Liver (tissue), 10 donors: ENCODE measurements at places on chromosomes 16 and 17.

- no peak for DNase-seq
These were observed 21.8 kb downstream of the CDH8 start for GRCh38 chr16:62014319-62014923.

- no peak for DNase-seq
These were observed 11.5 kb downstream of the NUP93 start for GRCh38 chr16:56741399-56741798.

- DNase-seq = no peak
These were observed 12.9 kb downstream of the G6PC1 start for GRCh38 chr17:42913522-42913921.

DNA sequence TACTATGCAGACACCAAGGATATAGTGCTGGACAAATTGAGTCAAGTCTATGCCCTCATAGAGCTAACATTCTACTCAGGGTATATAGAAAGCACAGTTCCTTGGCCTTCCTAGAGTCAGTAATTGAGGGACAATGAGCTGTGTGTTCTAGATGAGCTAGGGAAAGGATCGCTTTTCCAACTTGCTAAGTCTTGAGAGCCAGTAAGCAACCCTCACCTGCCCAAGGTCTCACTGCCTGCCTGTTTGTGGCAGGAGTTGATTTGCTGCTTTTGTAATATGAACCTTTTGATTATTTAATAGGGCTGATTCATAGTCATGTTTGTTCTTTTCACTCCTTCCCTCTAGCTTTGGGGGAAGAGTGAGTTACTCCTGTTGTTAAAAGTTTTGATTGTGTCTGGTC, 6.5 kb downstream of the DDX42 start:
- no peak for DNase-seq

- no peak for DNase-seq
These were observed 109.3 kb upstream of the METRNL start for GRCh38 chr17:82970067-82970466.

- no peak for DNase-seq
These were observed 280.0 kb downstream of the SOX9 start for GRCh38 chr17:72400863-72401262.

- no peak for DNase-seq
These were observed 46.9 kb downstream of the RMI2 start for GRCh38 chr16:11392041-11392581.

GRCh38 chr17:2312736-2313135, 9.0 kb downstream of the SRR start:
- no peak for DNase-seq

DNA sequence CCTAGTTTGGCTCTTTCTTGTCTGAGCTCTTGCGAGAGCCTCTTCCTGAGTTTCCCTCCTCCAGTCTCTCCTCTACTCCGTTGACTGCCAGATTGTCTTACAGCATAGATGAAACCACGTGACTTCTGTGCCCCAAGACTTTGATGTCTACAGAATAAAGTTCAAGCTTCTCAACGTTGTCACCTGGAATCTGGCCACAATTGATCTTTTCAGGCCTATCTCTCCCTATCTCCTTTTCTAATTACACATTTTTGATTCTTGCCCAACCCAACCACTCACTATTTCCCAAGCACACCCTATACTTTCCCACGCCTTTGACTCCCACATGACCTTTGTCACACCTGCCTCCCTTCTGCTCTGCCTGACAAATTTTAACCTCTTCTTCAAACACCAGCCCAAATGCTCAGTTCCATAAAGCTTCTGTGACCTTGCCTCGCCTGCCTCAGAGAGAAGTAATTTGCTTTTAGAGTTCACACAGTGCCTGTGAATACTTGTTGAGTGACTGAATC, 52.4 kb upstream of the PMFBP1 start:
- no peak for DNase-seq

DNA sequence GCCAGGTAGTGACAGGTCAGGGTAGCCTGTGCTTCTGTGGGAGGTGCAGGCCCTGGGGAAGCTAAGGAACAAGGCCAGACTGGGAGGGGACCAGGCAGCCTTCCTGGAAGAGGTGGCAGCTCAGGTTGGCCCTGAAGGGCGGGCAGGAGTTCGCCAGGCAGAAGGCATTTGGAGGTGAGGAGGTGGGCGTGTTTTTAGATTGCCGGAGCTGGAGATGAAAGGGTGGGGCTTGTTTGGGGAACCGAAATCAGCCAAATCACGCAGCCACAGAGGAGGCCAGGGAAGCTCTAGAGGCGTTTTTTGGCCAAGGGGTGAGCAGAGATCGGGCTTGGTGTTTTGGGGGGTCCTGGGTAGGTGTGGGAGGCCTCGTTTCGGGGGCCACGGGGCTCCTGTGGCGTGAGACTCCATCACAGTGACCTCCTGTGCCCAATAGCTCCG, 7.6 kb downstream of the ADCY7 start:
- DNase-seq = no peak

DNA sequence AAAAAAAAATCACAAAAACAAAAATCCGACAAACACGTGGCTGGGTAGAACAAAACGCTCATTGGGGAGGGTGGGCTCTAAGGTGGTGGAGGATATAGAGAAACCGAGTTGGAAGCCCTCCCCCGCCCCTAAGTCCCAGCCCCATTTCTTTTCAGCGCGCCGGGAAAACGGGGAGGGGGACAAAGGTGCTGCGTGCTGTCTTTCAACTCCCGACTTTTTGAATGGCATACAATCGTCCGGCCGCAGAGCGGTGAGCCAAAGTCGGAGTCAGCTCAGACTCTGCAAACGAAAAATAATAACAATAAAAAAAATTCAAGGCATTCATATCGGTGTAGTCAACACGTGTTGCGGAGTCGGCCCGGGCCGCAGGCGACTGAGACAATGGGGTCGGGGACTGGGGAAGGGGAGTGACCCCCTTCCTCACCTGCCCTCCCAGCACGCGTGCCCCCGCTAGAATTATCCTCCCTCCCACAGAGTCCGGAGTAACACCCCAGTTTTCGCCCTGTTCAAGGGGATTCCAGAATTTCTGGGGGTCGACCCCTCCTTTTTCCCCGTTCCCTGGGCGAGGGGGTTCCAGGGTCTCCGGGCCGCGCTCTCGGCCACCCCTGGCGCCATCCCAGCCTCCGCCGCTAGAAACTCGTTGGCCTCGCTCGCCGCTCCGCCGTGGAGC, 1.7 kb upstream of the IGF2BP1 start:
- DNase-seq = peak; percentile 57

DNA sequence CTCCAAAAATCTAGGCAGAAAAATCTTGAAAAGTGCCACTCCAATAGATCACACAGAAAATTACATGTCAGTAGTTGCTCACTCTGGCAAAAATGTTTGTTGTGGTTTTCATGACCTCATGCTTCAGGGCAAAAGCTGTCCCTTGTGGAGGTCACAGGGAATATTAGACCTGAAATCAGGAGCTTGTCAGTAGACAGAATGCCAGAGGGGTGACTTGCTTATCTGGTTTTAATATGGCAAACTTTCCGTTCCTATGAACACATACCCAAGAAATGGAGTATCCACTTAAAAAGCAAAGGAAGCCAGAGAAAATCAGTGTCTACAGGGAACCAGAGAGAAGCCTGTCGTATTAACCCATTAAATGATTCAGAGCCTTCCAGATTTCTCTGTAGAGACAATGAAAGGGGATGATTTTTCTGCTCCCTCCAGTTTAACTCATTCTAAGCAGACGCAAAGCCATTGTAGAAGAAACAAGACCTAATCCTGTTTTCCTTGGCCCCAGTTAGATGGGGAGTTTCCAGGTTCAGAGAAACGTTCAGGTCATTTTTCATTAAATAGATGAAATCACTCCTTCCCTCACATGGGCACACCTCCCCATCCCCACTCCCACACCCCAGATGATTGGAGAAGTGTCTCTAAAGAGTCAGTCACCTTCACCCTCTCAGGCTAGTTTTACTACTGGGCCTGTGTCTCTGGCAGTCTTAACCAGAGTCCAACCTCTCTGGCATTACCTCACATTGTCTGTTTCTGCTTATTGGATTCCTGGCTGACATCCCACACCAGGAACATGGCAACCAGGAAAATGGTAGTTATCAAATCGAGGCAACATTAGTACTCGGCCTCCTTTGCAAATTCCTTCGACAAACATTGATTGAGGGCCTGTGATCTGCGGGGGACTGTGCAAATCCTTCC, 6.0 kb downstream of the SOX9 start:
- no peak for DNase-seq

GRCh38 chr17:54738496-54738895, 162.2 kb upstream of the TOM1L1 start:
- no peak for DNase-seq

GRCh38 chr17:1002771-1003555, 6.0 kb downstream of the TIMM22 start:
- DNase-seq = no peak

DNA sequence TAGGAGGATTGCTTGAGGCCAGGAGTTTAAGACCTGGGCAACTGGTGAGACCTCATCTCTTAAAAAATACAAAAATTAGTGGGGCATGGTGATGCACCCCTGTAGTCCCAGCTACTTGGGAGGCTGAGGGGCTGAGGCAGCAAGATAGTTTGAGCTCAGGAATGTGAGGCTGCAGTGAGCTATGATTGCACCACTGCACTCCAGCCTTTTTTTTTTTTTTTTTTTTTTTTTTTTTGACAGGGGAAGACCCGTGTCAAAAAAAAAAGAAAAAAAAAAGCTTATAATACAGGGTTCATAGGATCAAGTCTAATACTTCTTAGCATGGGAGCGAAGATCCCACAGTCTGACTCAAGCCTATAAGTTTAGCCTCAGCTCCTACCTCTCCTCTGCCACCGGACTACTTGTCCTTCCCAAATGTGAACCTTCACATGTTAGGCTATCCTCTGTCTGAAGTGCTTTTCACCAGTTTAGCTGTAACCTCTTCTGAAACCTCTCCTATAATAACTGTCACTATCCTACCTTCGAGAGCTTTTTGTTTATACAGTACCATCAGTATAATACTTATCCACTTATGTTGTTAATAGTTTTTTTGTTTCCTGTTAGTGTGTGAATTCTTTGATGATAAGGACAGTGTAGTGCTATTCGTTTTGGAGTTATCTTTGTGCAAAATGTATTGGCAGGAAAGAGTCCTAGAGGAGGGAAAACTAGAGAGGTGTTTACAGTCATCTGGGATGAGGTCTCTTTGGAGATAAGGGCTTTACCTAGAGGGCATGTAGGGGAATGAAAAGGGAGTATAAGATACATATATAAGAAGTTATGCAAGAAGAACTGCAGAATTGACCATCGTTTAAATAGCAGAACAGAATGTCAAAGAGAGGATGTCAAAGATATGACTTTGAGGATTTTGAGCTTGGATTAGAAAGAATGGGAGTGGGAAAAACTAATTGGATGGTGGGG, 15.5 kb downstream of the CPD start:
- DNase-seq = no peak

DNA sequence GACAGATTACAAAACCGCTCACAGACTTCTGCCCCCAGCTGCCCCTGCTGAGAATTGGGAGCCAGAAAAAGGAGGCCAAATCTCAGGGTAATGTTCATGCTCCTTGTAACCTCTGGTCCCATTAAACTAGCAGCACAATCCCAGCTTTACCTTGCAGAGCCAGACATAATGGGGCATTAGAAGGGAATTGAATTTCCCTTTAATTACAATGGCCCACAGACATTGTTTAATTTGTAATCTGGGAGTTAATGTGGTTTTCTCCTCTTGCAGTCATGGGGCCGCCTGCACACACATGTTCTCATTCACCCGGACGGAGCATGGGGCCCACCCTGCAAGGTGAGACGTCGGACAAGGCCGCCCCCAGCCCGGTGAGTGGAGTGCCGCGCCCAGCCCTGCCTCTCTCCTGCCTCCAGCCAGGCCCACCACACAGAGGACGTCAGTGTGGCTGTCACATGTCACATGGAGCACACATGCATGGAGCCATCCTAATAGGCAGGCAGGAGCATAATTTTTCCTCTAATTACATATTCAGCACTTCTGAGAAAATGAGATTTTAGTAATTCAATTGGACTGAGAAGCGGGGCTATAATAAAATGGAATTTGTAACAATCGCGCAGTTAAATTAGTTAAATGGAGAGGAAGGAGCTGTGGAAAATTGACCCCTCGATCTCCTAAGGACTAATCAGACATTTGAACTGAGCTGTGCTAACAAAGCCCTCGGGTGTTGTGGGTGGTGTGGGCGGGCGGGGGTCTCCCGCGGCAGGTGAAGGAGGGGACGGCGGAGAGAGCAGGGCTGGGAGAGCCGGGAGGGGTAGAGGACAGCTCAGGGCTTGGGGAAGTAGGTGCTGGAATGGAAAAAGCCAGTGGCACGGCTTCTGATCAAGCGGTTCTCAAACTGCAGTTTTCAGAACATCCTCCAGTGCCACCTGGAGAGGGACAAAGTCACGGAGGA, 87.7 kb downstream of the ENGASE start:
- DNase-seq = no peak

DNA sequence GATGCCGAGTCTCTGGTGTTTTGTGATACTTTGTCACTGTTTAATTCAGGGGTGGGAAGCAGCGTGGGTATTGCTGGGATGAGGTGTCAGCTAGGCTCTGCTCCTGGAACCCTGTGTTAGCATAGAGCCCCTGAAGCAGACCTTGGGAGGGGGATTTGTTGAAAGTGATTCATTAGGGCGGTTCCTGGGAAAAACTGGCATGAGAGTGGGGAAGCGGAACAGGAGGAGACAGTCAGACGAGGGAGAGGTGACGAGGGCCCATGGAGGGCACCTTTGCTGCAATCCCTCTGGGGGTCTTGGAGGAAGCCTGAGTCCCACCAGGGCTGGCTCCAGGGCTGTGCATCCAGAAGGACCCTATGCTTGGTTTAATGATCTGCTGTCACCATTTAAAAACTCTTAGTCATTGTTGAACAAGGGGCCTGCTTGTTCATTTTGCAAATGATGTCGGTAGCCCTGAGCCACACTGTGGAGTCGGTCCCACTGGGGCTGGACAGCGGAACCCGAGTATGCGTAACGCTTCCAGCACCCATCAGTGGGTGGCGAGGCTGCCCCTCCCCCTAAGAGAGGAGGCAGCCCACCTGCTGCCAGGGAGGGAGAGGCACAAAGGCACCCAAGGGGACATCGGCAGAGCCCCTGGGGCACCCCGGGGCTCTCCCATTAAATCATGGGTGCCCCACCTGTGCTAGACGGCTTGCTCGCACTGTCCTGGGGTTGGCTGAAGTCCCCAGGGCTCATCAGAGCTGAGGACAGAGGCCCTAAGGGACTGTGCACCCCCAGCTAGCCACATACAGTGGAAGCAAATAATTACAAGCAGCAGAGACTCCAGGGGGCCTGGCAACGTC, 35.4 kb downstream of the WFDC1 start:
- no peak for DNase-seq

- no peak for DNase-seq
These were observed 183.6 kb downstream of the MYO1D start for GRCh38 chr17:32693194-32693897.

- DNase-seq = no peak
These were observed 8.4 kb upstream of the ARHGAP17 start for GRCh38 chr16:25023556-25023955.

- DNase-seq = no peak
These were observed 7.5 kb upstream of the SNTB2 start for GRCh38 chr16:69179328-69180010.

- no peak for DNase-seq
These were observed 275.7 kb downstream of the TOX3 start for GRCh38 chr16:52271088-52271750.
